Stimulated activated CD4-positive, alpha-beta T cell treated with anti-CD3 and anti-CD28 coated beads, Interleukin-15, amount 100 ng/mL, for 1 hour (primary cell): ENCODE measurements at places on chromosomes 3 and 15.

DNA sequence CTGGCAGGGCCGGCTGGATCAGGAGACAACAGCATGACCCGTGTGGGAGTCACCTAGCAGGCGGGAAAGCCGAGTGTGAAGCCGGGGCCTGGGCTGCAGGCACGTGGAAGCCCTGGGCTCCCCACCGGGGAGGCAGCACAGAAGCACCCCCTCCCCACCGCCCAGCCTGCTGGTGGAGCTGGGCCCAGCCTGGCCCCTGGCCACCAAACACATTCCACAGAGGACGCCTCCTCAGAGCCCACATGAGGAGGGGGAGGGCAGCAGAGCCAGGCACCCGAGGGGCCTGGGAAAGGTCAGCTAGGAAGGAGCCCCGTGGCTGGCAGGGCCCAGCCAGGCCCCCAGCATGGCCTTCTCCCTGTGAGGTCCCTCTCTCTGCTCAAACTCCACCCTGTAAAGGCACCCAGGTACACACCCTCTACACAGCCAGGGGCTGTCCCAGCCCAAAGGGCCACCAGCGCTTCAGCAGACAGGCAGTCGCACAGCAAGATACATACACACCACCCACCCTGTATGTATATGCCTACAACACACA lies 4.5 kb downstream of the PLXNB1 start:
- no peak for DNase-seq

GRCh38 chr3:149519912-149520311 lies 45.4 kb downstream of the TM4SF4 start:
- DNase-seq, result no peak

- DNase-seq, result no peak
Measured at GRCh38 chr15:77440378-77440999, 19.8 kb downstream of the HMG20A start.

DNA sequence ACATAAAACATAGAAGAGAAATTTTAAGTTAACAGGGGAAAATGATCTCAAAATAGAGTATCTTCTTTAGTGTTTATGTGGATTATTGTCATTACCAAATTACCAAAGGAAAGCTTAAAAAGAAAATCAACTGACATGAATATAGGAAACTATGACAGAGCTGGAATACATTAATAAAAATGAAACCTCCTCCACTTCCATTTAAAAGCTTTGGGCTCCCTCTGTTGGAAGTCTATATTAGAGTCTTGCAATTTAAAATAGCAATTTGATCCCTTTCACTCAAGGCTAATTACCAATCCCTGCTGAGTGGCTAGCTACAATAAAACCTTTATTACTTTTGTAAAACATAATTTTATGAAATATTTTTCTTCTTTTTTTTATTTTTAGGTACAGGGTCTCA lies 61.4 kb upstream of the IMPG2 start:
- DNase-seq, result no peak
